ENCODE measurements at places on chromosomes 16 and 17.

- no peak for DNase-seq
Observed at GRCh38 chr17:46742565-46743270, 75.8 kb downstream of the WNT3 start.

DNA sequence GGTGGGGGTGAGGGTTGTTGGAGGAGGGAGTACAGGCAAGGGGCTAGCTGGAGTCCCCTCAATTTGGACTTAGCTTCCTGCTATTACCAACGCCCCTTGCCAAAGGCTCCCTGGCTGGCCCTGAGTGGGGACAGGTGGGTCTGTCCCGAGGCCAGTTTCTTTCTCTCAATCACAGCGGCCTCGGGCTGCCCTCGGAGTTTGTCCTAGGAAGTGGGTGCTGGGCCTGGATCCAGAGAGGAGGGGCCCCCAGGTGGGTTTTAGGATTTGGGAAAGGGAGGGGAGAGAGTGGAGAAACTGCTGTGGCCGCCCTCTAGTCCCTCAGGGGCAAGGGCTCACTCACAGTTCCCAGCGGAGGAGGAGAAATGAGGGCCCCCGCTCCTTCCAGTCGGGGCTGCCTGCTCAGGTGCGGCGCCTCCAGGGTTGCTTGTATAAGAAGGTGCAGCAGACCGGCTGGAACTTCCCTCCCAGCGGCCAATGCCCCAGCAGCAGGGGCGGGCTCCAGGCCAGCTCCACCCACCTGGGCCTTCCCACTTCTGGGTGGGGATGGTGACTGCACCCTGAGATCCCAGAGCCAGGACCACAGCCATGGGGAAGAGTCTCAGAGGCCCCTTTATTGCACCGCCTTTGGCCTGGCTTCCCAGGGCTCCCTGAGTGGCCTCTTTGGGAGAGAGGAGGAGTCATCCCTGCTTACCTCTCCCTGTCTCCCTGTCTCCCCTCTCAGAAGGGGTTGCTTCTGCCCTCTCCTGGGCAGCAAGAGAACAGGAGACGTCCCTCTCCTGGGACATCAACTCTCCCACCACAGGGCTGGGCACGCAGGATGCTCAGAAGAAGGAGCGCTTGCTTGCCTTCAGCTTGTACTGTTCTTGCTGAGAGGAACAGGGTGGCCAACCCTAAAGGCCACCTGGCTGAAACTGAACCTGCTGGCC, 112.0 kb upstream of the SMURF2 start:
- DNase-seq: no peak

DNA sequence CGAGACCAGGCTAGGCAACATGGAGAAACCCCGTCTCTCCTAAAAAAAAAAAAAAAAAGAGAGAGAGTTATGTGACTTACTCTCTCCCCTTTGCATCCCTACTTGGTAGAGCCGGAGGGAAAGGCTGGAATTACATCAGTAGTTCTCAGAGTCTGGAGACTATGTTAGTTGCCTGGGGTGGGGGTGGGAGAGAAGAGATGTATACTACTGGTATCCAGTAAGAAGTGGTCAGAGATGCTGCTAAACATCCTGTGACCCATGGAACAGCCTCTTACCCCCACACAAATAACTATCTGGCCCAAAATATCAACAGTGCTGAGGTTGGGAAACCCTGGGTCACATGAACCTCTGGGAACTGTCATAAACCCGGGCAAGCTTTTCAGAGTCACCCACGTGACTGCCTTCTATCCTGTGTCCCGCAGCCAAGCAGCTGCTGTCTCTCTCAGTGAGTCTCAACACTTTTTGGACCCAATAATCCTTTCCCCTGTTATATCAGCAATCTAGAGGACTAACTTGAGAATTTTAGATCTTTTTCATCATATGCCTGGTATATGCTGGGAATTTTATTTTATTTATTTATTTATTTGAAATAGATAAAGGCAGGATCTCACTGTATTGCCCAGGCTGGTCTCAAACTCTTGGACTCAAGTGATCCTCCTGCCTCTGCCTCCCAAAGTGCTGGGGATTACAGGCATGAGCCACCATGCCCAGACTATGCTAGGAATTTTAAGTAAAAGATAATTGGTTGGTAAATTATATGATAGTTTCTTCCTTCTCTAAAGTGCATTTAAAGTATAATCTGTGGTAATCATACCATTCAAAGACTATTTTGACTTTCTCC, 8.7 kb downstream of the EIF1 start:
- no peak for DNase-seq

- no peak for DNase-seq
Observed at GRCh38 chr17:50452630-50453300, 15.9 kb downstream of the CHAD start.

DNA sequence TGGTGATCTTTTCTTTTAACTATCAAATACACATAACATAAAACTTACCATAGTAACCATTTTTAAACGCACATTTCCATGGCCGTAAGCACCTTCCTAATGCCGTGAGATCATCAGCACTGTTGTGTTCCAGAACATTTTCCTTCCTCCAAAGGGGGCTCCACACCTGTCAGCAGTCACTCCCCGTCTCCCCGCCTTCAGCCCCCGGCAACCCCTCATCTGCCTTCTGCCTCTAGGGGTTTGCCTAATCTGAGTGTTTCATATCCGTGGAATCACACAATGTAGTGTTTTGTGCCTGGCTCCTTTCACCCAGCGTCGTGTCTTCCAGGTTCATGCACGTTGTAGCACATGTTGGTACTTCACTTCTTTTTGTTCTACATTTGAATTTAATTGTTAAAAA, 350.1 kb upstream of the TNRC6C start:
- no peak for DNase-seq

DNA sequence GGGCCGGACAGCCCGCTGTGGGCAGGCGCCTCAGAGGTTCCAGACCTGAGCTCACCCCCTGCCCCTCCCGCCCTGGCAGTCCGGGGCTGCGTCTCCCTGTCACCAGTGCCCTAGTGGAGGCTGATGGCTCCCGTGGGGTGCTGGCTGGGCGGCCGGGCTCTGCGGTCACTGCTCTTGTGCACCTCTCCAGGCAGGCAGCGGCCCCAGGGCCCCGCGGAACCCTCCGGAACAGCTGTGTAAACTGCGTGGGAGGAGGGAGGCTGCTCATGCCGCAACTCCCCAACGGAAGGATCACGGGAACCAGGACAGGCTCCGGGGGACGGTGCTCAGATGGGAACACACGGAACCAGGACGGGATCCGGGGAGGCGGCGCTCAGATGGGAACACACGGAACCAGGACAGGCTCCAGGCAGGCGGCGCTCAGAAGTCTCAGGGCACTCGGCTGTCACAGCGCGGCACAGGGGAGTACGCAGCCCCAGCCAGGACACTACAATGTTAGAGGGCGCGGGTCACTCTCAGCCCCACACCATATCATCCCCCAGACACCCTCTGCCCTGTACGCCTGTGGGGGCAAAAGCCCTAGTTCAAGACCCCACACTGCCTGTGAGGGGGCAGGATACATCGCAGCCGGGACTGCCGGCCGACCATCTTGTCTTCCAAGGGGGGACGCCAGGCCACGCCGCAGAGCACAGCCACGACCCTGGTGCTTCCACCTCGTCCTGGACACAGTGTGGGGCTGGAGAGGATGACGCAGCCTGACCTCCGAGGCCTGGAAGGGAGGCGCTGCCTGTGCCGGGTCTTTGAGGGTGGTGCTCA, 74.0 kb upstream of the GNG13 start:
- DNase-seq: no peak

DNA sequence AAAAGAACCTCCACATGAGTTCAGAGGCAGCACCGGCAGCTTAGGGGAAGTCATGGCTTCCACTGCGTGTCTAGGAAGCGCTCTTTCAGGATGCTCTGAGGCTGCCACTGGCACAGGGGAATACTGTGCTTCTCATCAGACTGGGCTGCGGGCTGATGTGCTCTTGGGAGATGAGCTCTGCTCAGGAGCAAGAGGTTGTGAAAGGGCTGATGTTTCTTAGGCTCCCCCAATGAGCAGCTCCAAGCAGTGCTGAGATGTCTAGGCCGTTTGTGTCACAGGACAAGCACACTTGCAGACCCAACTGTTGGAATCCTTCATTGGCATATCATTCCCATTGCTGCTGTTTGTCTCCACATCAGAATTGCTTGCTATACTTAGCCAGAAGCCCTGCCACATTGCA, 3.6 kb downstream of the SP2 start:
- no peak for DNase-seq

GRCh38 chr16:1645914-1646525, 32.1 kb upstream of the JPT2 start:
- peak; percentile 18 for DNase-seq

DNA sequence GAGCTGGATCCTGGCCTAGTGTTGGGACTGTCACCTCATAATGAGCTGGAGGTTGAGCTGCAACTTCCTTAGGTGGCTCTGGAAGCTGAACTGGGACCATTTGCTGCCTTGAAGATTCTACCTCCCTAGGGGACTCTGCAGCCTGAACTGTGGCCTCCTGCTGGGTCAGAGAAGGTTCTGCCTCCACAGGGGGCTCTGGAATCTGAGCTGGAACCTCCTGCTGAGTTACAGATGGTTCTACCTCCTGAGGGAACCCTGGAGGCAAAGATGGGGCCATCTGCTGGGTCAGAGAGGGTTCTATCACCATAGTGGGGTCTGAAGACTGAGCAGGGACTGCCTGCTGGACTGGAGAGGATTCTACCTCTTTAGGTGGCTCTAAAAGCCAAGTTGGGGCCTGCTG, 46.6 kb upstream of the NF1 start:
- no peak for DNase-seq

- DNase-seq: no peak
Observed at GRCh38 chr17:18300725-18301480, 13.9 kb downstream of the TOP3A start.

GRCh38 chr17:77322514-77323412, 182.0 kb downstream of the SEC14L1 start:
- no peak for DNase-seq

GRCh38 chr16:57224651-57225335, 20.3 kb upstream of the ARL2BP start:
- no peak for DNase-seq

DNA sequence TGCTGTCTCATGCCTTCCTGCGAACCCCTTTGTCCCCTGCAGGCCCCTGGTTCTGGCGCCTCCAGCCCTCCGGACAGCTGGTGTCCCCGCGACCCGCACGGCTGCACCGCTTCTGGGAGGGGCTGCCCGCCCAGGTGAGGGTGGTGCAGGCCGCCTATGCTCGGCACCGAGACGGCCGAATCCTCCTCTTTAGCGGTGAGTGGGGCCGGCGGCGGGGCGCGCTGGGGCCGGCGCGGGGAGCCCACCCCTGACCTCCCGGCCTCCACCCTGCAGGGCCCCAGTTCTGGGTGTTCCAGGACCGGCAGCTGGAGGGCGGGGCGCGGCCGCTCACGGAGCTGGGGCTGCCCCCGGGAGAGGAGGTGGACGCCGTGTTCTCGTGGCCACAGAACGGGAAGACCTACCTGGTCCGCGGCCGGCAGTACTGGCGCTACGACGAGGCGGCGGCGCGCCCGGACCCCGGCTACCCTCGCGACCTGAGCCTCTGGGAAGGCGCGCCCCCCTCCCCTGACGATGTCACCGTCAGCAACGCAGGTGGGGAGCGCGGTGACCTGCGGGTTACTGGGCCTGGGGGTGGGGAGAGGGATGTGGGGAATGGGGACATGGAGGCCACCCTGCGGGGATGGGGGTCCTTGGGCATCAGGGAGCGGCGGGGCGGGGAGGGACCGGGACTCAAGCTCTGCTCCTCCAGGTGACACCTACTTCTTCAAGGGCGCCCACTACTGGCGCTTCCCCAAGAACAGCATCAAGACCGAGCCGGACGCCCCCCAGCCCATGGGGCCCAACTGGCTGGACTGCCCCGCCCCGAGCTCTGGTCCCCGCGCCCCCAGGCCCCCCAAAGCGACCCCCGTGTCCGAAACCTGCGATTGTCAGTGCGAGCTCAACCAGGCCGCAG, 7.1 kb upstream of the IL32 start:
- DNase-seq: peak; percentile 61

DNA sequence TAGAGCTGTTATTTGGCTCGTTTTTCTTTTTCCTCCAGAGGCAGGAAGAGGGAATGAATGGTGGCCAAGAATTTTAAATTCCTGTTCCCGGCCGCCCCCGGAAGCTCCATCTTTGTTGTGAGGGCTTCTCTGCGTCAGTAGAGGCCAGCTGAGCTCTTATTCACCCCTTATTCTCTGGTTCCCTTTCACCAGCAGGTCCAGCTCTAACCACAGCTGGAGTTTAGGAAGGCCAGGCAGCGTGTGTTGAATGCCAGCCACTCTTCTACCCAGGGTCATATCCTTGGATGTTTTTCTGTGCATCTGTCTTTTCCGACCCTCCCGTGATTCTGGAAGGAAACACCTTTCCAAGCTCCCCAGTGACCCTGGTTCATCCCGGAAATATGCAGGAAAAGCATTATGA, 570.5 kb downstream of the WWOX start:
- DNase-seq: no peak

DNA sequence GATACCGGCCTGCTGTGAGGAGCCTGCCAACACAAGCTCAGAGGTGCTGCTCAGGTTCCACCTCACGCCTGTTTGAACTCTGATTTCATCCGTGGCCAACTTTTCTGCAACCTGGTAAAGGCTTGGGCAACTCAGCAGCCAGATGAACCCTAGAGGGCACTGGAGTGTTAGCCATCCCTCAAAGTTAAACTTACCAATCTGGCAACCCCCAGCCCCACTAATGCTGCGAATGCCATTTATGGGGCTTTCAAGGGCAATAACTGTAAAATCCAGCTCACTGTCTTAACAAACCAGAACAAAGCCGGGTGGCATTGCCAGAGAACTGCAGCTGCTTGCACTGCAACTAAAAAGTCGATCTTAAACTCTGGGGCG, 105.5 kb downstream of the AXIN2 start:
- DNase-seq: no peak
